ENCODE measurements at places on chromosomes 7 and 10.

GRCh38 chr10:1328981-1329614, 272.9 kb downstream of the WDR37 start:
- no peak for DNase-seq

DNA sequence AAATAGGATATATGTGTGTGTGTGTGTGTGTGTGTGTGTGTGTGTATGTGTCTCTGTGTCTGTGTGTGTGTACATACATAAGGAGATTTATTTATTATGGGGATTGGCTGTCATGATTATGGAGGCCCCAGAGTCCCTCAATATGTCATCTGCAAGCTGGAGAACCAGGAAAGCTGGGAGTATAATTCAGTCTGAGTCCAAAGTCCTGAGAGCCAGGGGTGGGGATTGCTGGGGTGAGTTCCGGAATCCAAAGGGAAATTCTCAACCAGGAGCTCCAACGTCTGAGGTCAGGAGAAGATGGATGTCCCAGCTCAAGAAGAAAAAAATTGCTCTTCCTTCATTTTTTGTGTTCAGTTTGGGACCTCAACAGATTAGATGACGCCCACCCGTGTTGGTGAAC, 50.7 kb upstream of the PLPP4 start:
- no peak for DNase-seq

- DNase-seq: no peak
These were observed 122.3 kb downstream of the PPP1R3A start for GRCh38 chr7:113796557-113796956.

GRCh38 chr10:73875139-73875475, 752 bp upstream of the CAMK2G start:
- no peak for DNase-seq

DNA sequence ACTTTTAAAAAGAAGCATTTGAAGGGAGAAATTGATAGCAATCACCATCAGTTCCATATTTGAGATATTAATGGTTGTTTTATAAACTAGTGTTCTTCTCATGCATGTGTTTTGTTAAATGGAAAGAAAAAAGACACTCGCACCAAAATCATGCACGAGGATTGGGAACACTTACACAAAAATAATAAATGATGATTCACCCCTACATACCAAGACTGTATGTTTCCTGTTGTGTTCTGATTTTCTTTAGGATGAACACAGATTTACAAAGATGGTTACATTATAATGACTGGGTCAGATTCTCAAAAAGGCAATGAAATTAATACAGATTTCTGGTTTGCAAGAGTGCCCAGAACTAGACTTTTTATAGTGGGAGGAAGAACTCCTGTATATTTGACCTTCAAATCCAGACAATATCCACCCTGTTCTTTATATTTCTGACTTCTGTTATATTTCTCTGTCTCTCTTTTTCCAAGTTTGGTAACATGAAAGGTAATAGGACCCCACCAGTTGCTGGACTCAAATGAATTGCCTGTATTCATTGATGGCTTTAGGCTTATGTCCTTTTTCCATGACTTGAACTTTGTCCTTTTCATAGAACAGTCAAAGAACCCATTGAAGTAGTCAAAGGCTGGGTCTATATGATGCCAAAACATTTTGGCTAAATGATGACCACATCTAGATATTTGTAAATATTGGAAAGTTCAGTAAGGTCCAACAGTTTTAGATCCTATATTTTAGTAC, 54.4 kb downstream of the SEMA3A start:
- DNase-seq: no peak

GRCh38 chr10:2936816-2937215, 130.5 kb upstream of the PFKP start:
- DNase-seq: no peak

- DNase-seq: no peak
These were observed 41.4 kb upstream of the SMARCD3 start for GRCh38 chr7:151289891-151290290.

DNA sequence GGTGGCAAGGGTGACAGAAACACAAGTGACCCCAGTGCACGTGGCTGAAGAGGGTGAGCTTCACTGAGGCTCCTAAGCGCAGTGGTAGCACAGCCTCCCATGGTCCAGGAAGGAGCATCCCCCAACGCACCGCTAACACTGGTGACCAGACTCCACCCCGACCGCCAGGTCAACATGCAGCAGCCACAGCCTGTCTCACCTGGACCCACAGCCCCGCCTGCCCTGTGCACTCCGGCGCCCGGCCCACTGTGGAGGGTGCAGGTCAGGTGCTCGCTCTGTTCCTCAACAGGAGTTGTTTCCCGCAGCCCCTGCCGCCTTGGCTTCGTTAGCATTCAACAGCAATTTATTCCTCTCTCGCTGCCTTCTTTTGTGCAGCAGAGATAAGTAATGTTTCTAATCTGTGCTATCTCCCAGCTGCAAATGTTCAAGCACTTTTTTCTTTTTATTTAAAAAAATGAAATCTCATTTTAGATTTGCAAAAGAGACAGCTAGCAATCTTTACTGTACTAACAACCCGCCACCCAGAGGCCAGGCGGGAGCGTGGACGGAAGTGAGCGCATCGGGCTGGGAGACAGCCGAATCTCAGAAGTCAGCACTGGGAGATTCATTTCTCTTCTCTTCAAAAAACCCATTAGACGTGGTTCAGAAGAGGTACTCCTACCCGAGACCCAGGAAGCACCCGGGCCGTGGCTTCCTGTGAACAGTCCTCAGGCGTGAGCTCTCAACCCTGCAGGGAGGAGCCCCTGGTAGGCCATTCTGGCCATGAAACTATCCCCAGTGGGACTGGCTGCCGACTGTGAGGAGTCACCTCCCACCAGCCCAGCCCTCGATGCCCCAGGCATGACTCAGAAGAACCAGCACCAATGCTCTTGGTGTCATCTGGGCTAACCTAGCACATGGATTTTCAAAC, 133.4 kb downstream of the MAD1L1 start:
- peak; percentile 19 for DNase-seq

GRCh38 chr7:158204453-158204852, 383.2 kb downstream of the PTPRN2 start:
- DNase-seq: no peak

DNA sequence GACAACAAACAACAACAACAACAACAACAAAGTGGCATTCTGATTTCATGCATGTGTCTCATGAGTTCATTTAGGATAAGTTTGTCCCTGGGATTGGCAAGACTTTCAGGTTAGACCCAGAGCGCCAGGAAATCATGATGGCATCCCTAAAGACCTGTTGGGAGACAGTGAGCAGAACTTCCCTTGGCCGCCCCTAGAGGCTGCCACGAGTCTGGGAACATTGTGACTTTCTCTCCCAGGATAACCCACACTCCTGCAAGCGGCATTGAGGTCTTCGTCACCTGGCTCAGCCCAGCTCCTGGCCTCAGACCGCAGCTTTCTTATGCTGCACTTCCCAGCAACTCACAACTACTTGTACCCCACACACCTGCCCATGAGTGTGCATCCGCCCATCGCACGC, 80.5 kb upstream of the RNF32 start:
- no peak for DNase-seq

- no peak for DNase-seq
These were observed 73.7 kb downstream of the MYL10 start for GRCh38 chr7:101555269-101555920.

GRCh38 chr7:35420656-35421055, 166.8 kb upstream of the TBX20 start:
- no peak for DNase-seq

DNA sequence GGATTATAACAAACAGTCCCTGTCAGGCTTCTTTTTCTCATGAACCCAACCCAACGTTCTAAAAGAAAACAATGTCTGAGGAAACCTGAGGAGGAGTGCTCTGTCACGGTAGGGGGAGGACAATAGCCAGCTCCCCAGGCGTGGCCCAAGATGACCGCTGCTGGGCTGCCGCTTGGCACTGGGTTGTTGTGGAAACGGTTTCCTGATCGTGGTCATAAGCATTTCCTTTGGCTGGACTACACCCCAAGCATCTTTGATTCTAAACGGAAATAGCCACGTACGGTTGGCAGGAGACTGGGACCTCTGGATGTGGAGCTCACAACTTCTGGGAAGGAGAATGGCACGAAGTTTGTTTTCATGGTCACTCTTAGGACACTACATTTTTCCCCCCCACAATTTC, 30.4 kb upstream of the DMBT1 start:
- DNase-seq: no peak

GRCh38 chr10:35339942-35340341, 3.6 kb downstream of the CCNY start:
- DNase-seq: no peak

DNA sequence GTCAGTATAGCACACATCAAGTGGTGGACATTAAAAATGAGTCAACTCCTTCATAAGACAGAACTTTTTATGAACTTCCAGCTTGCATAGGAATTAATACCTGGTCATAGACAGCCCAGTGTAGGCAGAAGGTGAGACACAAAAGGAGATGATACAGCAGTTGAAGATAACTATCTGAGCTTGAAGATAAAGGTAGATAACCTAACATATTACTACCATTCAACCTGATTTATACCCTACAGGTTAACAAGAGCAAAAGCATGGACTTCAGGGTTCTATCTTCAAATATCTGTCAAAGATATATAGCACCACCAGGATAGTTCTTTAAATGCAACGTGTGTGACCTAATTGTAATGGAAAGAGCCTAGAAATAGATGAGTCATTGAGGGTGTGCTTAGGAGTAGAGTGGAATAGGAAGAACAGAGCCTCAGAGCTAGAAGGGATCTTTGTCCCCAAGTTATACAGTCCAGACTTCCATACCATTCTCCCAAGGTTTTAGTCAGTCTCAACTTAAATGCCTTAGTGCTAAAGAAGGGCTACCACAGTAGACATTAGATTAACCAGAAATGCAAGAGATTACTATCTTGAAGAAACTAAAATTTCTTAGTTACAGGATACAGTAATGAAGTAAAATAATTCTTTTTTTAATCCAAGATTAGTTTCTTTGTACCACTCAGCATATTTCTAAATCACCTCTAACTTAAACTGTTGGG, 9.2 kb downstream of the ZNF800 start:
- no peak for DNase-seq

- no peak for DNase-seq
These were observed 137.3 kb upstream of the SH2B2 start for GRCh38 chr7:102149416-102149815.

DNA sequence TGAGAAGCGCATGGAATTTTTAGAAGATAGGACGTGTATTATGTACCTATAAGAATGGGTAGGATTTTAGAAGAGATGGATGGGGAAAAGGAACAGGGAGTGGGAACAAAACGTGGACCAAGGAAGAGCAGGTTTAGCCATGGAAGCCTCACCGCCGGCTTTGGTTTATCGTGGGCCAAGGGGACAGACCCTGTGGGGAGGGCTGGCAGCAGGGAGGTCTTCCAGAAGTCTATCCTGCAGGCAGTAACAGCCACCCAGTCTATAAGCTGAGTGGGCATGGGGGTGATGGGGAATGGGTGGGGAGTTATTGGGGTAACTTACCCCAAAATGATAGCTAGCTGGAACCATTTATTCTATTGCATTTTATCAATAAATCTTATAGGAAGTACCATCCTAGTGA, 44.9 kb downstream of the IKZF1 start:
- no peak for DNase-seq

DNA sequence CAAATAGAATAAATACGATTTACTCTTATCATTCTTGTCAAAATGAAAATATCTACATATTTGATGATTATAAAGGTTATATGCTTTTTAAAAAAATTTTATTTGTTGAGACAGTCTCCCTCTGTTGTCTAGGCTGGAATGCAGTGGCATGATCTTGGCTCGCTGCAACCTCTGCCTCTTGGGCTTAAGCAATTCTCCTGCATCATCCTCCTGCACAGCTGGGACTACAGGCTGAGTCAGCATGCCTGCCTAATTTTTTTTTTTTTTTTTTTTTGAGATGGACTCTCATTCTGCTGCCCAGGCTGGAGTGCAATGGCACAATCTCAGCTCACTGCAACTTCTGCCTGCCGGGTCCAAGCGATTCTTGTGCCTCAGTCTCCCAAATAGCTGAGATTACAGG, 48.9 kb downstream of the PUS7 start:
- DNase-seq: peak; percentile 70

DNA sequence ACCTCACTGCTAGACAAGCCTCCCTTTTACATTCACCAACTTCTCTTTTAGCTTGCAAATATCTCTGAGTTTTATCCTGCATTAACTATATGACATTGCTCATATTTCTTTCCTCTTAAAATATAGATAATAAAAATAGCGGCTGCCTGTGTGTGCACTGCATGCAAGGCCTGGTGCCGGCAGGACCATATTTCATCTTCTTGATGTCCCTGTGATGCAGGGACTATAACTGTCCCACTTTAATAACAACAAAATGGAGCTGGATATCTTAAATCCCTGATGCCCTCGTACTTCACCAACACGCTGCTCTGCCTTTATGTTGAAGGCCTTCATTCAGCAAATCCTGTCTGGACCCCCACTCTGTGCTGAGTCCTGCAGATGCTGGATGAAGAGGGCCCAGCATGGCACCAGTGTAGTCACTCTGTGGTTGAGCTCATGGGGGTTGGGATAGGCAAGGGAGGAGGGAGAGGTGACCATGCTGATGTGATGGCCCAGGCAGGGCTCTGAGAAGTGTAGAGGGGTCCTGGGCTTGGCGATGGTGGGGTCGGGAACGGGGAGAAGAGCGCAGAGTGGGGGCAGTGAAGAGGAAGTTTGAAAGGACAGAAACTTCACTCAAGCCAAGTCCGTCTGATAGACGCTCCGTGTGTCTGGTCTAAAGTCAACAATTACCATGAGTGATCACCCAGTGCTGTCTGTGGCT, 40.4 kb downstream of the C10orf90 start:
- DNase-seq: no peak

DNA sequence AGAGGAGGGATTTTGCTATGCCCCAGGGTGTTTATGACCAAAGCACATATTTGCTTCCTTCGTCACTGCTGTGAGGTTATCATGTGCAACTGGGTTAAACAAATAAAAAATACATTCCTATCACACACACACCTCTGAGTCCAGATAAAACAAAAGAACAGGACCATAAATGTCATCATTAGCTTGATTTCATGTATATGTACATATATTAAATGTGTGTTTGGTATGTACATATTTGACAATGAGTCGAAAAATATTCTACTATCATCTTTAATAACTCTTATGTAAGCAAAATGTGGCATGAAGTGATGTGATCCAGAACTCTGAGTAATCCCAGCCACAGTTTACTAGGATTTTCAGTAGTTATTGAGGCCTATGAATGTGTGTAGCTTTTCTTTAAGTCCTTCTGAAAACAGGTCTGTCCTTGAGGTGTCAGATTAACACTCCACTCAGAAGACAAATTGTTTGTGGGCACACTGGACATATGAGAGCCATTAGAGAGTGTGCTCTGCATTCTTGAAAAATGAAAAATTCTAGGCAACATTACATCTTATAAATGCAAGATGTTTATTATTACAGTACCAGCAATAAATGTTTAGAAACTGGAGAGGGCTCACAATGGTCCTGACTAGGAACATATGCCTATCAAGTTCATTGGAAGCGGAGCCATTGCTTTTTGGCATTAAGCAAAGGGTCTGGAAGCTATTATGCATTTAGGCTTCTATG, 335.1 kb upstream of the SEMA3A start:
- DNase-seq: peak; percentile 84

Data from GM04504 (cell line).